ENCODE measurements at places on chromosomes 6 and 20.

DNA sequence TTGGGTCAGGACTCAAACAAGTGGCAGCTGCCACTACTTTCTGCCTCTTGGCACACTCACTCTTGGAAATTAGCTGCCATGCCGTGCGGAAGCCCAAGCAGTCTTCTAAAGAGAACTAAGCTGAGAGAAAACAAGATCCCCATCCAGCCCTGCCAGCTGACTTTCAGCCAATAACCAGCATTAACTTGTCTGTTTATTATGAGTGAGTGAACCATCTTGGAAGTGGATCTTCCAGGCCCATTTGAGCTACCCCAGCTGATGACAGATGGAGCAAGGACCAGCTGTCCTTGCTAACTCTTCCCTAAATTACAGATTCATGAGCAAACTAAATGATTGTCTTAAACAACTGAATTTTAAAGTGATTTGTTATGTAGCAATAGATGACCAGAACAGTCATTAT, 73.9 kb upstream of the RBM24 start:
- DNase-seq = no peak

DNA sequence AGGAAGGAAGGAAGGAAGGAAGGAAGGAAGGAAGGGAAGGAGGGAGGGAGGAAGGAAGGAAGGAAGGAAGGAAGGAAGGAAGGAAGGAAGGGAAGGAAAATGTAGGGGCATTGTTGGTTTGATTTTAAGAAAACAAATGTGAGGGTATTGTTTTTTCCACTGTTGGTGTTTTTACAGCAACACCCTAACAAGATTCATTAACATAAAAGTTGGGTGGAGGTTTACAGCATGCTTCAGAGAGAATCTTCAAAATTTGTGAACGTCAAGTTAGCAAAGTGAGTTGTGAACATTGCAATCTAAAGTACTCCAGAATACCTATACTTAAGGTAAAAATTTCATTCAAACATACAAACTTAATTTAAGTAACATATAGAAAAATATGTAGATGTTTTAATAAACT, 200.2 kb upstream of the ID4 start:
- no peak for DNase-seq

DNA sequence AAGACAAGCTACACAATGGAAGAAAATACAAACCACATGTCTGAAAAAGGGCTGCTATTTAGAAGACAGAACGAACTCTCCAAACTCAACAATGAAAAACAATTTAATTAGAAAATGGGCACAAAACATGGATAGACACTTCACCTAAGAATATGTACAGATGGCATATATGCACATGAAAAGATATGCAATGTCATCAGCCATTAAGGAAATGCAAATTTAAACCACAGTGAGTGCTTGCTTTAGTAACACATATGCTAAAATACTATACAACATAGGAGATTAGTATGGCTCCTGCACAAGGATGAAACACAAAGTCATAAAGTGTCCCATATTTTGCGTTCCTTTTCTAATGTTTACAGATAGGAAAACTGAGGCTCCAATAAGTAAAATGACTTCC, 60.4 kb upstream of the FAM83B start:
- no peak for DNase-seq

GRCh38 chr6:53984163-53984562, 127.1 kb upstream of the MLIP start:
- no peak for DNase-seq

- peak; percentile 7 for DNase-seq
Measured at GRCh38 chr6:139903411-139904157, 529.1 kb upstream of the CITED2 start.

DNA sequence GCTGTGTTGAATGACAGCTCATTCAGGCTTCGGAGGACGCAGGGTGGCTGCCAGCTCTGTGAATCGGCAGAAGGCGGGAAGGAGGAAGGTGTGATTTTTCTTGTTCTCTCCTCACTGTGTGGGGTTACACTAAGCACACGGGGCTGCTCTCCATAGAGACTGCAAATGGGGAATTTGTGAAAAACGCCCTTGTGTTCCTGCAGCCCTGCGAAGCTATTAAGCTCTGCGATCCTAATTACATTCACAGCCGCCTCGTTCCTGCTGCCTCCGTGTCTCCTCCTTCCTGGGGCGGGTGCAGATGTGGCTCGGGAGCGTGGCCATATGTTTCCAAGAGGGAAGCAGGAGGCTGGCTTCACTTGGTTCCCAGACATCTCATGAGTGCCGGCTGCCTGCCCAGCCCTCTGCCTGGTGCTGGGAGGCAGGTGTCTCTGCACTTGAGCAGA, 124.0 kb downstream of the TOX2 start:
- no peak for DNase-seq
